Mesenteric fat pad (tissue), 1 donor: ENCODE measurements at places on chromosomes 16 and 17. TPM values are rescaled to one million over a fixed set of nuclear protein-coding genes. Genes with fewer than 3 reads are reported as not detected.
A peak's percentile ranks its signal among the peaks of the same experiment; 100 is the strongest.

DNA sequence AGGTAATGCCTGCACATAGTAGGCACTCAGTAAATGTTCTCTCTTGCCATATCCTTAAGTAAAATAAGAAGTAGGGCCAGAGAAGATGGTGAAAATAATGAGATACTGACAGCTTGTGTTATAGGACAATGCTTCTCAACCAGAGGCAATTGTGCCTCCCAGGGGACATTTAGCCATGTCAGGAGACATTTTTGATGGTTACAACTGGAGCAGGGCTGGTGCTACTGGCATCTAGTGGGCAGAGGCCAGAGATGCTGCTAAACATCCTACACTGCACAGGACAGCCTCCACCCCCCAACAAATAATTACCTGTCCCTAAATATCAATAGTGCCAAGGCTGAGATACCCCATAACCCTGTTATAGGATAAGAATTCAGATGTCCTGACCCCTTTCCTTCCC is 1.7 kb downstream of the RAD51D start:
- no peak for DNase-seq

DNA sequence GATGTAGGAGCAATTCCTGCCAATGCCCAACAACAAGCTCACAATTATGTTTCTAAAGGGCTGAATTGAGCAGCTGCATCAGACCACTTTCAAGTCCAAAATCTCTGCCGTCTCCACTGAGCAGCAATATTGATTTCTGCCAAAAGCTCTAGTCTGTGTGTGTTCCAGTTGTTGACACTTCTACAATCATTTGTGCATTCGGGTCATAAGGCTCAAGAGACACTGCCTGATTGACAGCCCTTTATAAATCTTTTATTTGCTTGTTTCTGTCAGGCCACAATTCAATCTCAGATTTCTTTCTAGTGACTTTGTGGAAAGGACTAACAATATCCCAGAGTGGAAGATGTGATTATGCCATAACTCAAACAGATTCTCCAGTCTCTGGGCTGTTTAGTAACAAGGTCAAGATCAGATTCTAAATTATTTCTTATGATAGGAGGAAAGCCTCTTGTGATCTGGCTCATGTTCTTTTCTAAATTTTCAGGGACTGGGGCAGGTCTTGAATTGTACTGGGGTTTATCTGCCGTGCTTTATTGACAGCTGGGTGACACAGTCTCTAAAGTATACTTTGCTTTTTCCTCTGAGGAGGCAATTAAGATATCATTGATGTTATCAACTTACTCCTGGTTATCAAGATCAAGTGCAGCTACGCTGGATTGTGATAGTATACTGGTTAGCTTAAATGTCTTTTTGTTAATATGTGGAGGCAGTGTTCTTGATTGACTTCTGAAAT is 377.1 kb downstream of the CNTNAP4 start:
- DNase-seq, result no peak

GRCh38 chr17:38571833-38572668 is 33.7 kb downstream of the SRCIN1 start:
- DNase-seq, result no peak

GRCh38 chr16:21703589-21704174 is 39.9 kb downstream of the OTOA start:
- no peak for DNase-seq

The ST6GALNAC1 gene
- total RNA-seq, result 0.93 TPM

DNA sequence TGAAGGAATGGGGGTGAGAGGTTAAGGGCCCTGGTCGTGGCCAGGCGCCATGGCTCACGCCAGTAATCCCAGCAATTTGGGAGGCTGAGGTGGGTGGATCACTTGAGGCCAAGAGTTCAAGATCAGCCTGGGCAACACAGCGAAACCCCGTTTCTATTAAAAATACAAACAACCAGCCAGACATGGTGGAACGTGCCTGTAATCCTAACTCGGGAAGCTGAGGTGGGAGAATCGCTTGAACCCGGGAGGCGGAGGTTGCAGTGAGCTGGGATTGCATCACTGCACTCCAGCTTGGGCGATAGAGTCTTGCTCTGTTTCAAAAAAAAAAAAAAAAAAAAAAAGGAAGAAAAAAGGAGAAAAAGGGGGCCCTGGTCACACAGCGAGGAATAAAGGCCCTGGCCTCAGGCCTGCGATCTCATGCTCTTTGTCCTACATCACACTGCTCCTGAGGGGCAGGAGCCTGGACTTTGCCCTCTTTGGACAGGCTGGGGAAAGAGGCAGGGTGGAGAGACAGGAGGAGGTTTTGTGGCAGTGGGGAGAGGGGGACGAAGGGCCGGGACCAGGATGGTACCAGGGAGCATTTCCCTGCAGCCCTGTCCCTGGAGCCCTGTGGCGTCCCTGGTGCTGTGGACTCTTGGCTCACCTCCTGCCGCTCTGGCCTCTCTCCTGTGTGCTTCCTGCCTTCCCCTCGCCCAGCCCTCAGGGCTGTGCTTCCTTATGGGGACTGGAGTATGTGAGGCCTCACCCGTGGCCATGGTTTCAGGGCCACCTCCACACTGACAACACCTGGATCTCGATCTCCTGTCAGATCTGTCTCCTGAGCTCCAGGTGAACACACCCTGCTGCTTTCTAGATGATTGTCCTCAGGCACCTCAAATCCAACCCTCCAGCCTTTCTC is 19.7 kb upstream of the SLC25A19 start:
- DNase-seq, result no peak

The SLC5A10 gene
- not detected for total RNA-seq

DNA sequence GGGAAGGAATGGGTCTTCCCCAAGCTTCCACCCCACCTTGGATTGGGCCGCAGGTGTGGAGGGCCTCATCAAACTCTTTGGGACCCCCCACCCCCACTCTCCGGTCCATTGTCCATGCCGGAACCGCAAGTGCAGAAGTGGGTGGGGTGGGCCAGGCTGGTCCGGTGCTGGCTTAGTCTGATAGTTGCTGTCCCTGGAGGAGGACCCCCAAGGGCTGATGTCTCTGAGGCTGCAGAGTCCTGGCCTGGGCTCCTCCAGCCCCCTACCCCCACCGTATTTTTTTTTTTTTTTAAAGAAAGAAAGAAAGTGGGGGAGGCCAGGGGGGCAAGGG is 7.1 kb upstream of the ATXN7L3 start:
- no peak for DNase-seq

The MARVELD3 gene
- not detected for total RNA-seq

The NPW gene
- 0.58 TPM for total RNA-seq

DNA sequence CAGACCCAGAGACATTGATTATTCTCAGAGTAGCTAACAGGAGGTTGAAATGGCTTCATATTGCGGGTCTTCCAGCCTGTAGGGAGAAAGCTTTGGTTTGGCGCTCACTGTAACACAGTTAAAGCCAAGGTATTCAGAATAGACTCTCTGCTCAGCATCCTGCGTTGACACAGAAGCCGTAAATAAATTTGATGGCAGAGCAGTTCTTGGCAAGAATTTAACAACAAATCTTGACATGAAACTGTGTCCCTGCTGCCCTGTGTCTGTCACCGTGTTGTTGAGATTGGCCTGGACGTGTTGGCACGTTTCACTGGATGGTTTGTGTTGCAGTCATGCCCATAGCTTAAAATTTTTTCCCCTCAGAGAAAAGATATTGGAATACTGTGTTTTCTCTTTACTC is 359.6 kb downstream of the SNX29 start:
- DNase-seq, result no peak

- DNase-seq, result peak; percentile 16
Observed at GRCh38 chr16:12480286-12480685, 323.4 kb downstream of the CPPED1 start.

DNA sequence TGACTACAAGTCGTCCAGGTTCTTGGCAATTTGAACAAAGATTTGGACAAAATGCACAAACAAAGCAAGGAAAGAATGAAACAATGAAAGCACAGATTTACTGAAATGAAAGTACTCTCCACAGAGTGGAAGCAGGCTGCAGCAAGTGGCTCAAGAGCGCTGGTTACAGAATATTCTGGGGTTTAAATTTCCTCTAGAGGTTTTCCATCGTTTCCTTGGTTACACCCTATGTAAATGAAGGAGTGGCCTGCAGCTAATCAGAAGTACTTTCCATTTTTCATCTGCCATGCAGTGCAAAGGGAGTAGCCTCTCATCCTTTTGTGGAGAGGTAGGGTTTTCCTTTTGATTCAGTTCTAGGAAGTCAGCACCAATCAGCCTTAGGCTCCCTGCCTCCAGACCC is 11.8 kb downstream of the STXBP4 start:
- no peak for DNase-seq

- DNase-seq, result no peak
Observed at GRCh38 chr17:2796164-2797125, at the start of gene RAP1GAP2. RAP1GAP2 (plus strand) TSS chr17:2796438; CDS start chr17:2796528, 90 bp downstream.

The TMC7 gene
- 3.2 TPM for total RNA-seq

DNA sequence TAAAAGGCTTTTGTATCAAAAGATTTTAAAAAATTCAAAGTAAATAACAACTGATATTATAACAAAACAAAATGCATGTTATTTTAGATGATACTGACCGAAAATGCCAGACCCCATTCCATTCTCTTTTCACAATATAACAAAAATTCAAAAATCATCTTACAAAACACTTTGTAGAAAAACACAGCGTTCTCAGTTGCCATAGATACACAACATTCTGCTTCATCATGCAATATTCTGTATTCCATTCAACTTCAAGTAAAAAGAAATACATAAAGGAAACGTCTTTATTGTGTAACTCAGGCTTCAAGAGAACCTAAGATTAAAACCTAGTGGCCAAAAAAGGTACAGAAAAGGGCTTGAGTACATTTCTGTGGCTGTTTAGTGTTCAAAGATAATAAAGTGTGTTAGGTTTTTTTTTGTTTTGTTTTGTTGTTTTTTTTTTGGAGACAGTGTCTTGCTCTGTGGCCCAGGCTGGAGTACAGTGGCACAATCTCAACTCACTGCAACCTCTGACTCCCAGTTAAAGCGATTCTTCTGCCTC is 250.5 kb downstream of the CEP112 start:
- DNase-seq, result no peak

- DNase-seq, result no peak
Observed at GRCh38 chr17:17971431-17972125, 622 bp downstream of the TOM1L2 start.

- DNase-seq, result no peak
Observed at GRCh38 chr17:28849281-28849680, 5.5 kb upstream of the ERAL1 start.

The LRRC59 gene
- total RNA-seq, result 126 TPM

DNA sequence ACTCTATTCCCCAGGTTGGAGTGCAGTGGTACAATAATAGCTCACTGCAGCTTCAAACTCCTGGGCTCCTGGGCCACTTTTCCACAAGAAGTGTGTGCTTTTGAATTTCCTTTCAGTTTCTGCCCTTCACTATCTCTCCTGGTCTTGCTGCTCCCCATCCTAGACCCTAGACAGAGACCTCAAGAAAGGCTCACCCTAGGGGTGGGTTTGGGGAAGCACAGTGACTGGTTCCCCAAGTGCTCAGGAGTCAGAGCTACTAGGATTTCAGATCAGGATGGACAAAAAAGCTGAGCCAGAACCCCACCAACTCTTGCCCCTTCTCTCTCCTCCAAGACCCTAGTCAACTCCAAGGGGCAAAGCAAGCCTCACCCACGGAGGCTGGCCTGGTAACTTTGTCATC is 1.6 kb upstream of the SEBOX start:
- DNase-seq, result no peak

DNA sequence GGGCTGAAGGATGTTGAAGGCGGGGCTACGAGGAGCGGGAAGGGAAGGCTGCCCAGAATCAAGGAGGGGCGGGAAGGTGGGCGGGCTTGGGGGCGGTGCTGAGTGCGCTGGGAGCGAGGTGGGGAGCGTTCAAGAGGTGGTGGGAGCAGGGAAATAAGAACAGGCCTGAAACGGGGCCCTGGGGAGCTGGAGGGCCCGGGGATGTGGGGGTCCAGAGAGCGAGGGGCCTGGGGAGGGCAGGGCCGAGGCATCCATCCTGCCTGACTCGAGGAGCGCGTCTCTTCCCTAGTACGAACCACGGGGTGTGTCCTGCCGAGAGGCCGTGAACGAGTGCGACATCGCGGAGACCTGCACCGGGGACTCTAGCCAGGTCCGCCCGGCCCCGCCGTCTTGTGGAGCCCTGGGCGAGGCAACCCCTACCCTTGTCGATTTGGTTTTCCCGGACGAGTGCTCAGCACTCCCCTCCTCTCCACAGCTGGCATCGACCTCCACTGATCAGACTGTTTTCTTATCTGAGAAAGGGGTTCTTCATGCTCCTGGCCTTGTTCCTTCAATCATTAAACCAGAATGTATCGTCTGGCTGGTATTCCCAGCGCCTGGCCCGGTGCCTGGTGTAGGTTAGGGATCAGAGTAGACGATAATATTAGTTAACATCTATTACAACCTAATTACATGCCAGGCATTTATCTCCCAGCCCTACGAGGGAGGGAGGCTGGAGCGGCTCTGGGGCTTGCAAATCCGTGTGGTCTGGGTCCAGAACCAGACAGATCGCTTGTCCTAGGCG is 17.2 kb downstream of the ADAM11 start:
- DNase-seq, result no peak

DNA sequence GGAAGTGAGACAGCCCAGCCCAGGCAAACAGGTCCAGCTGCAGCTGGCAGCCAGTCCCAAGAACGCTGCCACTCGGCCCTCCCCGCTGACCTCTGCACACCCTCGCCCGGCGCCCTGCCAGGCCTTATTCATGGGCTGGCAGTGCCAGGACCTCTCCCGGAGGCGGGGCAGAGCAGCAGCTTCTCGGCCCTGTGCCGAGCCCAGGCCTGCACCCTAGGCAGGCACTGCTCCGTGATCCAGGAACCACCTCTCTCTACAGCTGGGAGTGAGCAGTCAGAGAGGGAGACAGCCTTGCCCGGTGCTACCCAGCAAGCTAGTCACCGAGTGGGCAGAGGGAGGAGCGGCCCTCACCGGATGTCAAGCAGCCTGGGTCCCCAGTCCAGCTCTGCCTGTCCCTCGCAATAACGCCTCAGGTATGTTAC is 79.9 kb upstream of the CBX4 start:
- DNase-seq, result peak; percentile 94

DNA sequence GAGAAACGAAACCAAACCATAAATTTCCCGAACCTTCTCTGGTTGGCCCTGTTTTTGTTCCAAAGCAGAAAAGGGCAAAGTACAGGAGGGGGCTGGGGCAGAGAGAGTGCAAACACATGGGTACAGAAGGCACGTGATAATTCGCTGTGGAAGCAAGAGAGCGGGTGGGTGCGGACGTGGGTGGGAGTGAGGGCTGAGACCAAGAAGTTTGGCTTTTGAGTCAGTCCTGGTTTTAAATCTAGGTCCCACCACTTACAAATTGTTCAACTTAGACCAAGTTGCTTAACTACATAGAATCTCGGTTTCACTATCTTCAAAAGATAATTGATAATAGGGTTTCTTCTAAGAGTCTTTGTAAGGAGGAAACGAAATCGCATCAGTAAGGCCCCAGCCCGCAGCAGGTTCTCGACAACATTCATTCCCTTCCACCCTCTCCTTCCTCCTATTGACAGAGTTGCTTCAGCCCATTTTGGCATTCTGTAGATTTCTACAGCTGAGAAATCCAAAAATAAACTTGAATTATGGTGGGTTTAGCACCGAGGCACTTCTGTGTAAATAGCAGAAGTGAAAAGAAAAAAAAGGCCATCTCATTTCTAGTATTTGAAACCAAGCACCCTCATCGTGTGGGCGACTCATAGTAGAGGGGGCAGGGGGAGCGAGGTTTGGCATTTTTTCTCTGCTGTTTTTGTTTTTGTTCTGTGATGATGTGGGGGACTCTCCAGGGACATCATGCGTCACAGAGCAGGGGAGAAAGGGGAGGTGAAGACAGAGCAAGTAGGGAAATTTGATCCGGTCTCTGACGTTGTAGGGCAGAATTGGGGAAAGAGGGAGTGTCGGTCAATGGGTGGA is 33.6 kb upstream of the CCR7 start:
- DNase-seq, result no peak

GRCh38 chr16:78895681-78896080 is 704.9 kb downstream of the MAF start:
- no peak for DNase-seq

- DNase-seq, result no peak
Observed at GRCh38 chr16:88759245-88759975, 25.6 kb downstream of the PIEZO1 start.
